ENCODE measurements at places on chromosomes 7 and 10. TPM values are rescaled to one million over a fixed set of nuclear protein-coding genes. Genes with fewer than 3 reads are reported as not detected.

The LLCFC1 gene
- polyA plus RNA-seq = not detected

The SRGN gene
- 65.1 TPM for polyA plus RNA-seq

The FGF8 gene
- polyA plus RNA-seq = not detected

The FLNC gene
- polyA plus RNA-seq = not detected

The JMJD1C gene
- 107 TPM for polyA plus RNA-seq
